Right ventricle myocardium inferior (tissue), 1 donor: ENCODE measurements at places on chromosomes 1 and 21. TPM values are rescaled to one million over a fixed set of nuclear protein-coding genes. Genes with fewer than 3 reads are reported as not detected.

GRCh38 chr1:30384286-30385245 is 338.8 kb downstream of the MATN1 start:
- no peak for DNase-seq

- DNase-seq: no peak
Measured at GRCh38 chr1:197770243-197770642, 5.0 kb downstream of the DENND1B start.

- DNase-seq: no peak
Measured at GRCh38 chr1:156284757-156285156, 632 bp downstream of the TMEM79 start.

- peak; percentile 90 for DNase-seq
Measured at GRCh38 chr1:12539705-12540579, 78.1 kb downstream of the DHRS3 start.

DNA sequence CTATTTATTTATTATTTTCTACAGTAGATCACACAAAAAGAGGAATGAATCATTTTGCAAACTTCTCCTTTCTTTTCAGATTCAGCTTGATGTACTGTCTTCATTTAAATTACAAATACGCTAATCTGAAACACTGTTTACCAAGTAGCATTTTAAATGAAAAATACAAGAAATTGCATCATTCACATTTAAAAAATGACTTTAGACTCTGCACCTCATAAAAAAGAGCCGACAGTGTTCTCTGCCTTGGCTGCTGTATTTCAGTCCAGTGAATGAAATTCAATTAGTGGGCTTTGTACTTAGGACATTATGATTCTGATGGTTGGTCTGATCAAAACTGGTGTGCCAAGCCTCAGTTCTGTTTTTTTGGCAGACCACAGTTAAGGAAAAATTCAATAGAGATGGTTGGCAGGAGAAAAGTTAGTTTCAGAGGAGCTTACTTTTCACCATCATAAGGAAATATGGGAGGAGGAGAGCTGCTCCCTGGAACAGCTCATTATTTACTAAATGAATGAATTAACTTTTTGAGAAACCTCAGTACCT is 222.4 kb upstream of the ESRRG start:
- DNase-seq: no peak

DNA sequence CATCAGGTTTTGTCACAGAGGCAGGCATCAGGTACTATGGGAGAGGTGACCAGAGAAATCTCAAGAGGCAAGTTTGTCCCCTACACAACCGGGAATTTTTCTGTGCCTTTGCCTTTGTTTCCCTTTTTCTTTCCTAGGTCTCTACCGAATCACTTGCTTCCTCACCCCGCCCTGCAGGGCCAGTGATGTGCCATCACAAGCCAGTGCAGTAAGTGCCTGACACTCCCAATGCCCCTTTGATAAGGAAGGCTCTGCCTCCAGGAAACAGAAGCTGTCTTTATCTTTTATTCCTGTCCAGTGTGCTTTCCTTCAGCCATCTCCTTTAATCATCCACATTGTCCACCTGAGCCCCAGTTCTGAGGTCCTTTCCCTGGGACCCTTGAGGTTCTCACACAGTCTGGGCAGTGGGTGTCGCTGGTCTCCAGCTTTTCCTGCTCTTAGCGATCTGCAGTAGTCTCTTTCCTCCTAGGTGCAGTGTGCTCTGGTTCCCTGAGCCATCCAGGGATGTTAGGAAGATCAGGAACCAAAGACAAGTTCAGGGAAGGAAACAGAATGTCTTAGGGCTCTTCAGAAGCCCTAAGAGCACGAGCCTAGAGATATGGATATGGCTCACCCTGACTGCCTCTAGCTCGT is 36.6 kb downstream of the GJA5 start:
- DNase-seq: no peak

- DNase-seq: no peak
Measured at GRCh38 chr21:44402323-44403105, 49.1 kb downstream of the TRPM2 start.

DNA sequence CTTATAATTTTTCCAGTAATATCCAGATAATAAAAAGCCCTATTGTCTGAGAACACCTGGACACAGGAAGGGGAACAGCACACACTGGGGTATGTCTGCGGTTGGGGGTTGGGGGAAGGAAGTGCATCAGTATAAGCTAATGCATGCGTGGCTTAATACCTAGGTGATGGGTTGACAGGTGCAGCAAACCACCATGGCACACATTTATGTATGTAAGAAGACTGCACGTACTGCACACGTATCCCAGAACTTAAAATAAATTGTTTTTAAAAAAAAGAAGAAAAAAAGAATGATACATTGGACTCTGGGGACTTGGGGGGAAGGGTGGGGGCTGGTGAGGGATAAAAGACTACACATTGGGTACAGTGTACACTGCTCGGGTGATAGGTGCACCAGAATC is 144.9 kb upstream of the C1orf174 start:
- DNase-seq: no peak

- DNase-seq: no peak
Measured at GRCh38 chr1:51612447-51612961, 4.4 kb upstream of the OSBPL9 start.

GRCh38 chr1:211591980-211592493 is 13.1 kb upstream of the SLC30A1 start:
- no peak for DNase-seq

DNA sequence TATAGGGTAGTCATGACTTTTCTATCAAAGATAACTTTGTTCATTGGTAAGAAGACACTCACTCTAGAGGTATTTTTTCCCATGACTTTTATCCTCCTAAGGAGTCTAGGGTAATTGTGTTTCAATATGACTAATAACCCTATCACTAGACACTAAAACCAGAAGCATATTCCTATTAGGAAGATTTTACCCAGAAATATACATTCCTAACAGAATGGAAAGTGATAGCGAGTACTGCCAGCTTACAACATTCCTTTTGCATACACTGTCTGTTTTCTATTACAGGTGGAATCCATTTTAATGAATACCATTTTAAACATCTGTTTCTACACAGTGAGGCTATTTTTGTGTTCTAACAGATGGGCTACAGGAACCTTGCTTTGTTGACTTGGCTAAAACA is 31.4 kb upstream of the C1orf185 start:
- no peak for DNase-seq

DNA sequence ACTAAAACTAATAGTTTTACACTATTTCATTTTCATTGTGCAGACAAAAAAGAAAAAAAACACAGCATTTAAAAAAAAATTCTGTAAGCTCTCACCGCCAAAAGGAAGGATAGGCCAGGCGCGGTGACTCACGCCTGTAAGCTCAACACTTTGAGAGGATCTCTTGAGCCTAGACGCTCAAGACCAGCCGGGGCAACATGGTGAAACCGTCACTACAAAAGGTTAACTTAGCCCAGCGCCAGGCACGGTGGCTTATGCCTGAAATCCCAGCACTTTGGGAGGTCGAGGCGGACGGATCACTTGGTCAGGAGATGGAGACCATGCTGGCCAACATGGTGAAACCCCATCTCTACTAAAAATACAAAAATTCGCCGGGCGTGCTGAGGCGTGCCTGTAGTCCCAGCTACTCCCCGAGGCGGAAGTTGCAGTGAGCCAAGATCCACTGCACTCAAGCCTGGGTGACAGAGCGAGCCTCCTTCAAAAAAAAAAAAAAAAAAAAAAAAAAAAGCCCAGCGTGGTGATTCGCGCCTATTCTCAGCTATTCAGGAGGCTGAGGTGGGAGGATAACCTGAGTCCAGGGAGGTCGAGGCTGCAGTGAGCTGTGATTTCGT is 14.3 kb upstream of the SPEN start:
- peak; percentile 79 for DNase-seq

- no peak for DNase-seq
Measured at GRCh38 chr1:209802117-209802779, 3.7 kb downstream of the IRF6 start.

- DNase-seq: no peak
Measured at GRCh38 chr21:17370263-17370662, 142.6 kb upstream of the CXADR start.

The SYCP1 gene
- total RNA-seq: not detected

The ST6GALNAC5 gene
- 0.46 TPM for total RNA-seq

The RXFP4 gene
- total RNA-seq: not detected

The PCP4 gene
- 5.4 TPM for total RNA-seq

The BSDC1 gene
- 41.8 TPM for total RNA-seq

The TLCD4 gene
- 53.6 TPM for total RNA-seq

The CELSR2 gene
- total RNA-seq: 6.5 TPM
